ENCODE measurements at places on chromosomes 5 and 9. TPM values are rescaled to one million over a fixed set of nuclear protein-coding genes. Genes with fewer than 3 reads are reported as not detected.

Gene RLN2
- polyA plus RNA-seq = not detected

Gene NMUR2
- not detected for polyA plus RNA-seq

Gene SLC6A18
- not detected for polyA plus RNA-seq

Gene MTAP
- 16.8 TPM for polyA plus RNA-seq

Gene CEL
- polyA plus RNA-seq = 0.92 TPM

Gene CETN3
- 25.4 TPM for polyA plus RNA-seq

Gene TNFSF8
- 0.27 TPM for polyA plus RNA-seq

Data from brain (organoid and tissue), 16 donors.